HS-5 (cell line): ENCODE measurements at places on chromosomes 6 and 20.

GRCh38 chr6:13357551-13358075, 29.3 kb upstream of the TBC1D7 start:
- no peak for DNase-seq

DNA sequence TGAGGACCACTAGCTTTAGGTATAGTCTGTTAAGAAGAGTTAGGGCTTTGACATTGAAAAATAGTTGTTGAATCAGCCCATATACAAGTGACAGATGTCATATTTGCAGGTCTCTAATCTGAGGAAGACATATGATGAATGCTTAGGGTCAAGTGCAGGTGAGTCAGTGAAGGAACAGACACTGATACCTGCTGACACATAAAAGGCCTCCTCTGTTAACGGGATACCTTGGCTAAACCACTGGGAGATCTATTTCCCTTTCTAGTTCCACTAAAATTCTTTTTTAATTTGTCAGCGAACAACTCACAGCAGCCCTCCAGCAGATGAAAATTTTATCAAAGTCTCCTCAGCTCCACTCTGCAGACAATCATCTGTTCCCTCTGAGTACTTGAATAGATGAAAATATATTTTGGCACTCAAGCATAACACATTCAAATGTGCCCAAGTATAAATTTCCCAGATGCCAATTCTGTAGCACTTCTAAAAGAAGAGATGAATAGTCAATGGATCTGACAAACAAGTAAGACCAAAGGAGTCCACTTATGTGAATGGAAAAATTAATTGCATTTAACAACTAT, 154.0 kb downstream of the KIF16B start:
- no peak for DNase-seq

GRCh38 chr6:166460473-166461437, 78.0 kb upstream of the MPC1 start:
- DNase-seq, result no peak

GRCh38 chr6:155079985-155080452, 84.9 kb downstream of the TIAM2 start:
- DNase-seq, result no peak

DNA sequence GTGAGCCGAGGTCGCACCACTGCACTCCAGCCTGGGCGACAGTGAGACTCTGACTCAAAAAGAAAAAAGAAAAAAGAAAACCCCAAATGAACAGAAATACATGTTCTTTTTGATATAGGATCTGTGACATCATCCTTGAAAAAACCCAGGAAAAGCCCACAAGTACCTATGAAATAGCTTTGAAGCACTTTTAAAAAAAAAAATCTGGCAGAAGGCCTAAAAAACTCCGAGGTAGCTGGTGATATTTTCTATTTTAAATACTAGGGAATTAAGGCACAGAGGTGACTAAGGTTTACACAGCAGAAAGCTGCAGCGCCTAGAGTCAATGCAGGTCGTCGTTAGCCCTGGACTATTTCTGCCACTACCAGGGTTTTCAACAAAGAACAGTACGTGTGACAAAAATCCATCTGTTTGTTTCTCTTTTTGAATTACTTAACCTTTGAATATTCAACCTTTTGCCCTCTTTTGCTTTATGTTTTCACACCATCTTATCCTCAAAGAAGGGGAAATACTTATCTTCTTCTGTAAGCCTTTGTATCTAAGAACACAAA, 39.4 kb upstream of the EEF1A1 start:
- DNase-seq, result no peak
